ENCODE measurements at places on chromosomes 7 and 10.
A peak's percentile ranks its signal among the peaks of the same experiment; 100 is the strongest.

GRCh38 chr10:13340068-13340467, 8.0 kb downstream of the SEPHS1 start:
- no peak for DNase-seq

DNA sequence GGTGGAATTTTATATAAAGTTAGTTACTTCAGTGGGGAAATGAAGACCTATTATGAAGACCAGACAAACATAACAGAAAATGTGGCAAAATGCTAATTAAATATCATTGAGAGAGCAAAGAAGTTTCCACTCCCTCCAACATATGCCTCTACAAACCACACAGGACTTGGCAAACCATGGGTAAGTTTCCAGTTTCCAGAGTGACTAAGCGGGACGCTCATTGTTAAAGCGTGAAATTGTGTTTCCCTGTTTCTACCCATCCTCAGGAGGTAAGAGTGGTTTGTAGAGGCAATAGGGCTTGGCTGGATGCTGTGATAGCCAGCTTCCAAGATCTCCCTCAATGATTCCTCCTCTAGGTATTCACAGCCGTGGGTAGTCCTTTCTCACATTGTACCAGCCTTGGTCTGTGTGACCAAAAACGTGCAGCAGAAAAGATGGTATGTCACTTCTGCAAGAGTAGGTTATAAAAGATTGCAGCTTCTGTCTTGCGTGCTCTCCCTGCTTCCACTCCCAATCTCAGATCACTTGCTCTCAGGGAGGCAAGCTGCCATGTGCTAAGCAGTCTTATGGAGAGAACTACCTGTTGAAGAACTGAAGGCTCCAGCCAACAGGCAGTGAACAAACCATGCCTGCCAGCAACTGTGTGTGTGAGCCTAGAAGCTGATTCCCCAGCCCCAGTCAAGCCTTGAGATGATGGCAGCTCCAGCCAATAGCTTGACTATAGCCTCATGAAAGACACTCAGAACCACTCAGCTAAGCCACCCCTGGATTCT, 35.7 kb downstream of the CBX3 start:
- DNase-seq, result no peak

DNA sequence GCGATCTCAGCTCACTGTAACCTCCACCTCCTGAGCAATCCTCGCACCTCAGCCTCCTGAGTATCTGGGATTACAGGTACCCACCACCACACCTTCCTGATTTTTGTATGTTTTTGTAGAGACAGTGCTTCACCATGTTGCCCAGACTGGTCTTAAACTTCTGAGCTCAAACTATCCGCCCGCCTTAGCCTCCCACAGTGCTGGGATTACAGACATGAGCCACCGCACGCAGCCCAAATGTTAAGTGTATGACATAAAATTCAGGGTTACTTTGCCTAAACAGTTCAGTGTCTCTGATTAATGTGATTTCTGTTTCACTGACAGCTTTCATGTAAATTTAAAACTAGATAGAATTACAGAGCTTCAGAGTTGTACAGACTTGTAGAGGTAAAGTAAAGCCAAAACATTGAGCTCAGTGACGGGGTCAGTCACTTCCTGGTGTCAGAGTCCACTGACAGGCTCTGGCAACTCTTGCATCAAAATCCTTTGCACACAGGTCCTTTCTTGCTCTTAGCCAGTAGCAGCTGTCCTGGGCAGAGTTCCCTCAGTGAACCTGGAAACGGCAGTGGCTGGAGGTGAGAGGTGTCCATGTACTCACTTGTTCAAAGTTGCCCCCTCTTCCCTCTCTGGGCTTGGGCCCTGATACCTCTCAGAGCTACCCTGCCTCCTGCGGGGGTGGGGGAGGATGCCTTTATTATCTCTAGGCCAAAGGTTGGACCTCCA, 33.7 kb downstream of the MGMT start:
- DNase-seq, result no peak

DNA sequence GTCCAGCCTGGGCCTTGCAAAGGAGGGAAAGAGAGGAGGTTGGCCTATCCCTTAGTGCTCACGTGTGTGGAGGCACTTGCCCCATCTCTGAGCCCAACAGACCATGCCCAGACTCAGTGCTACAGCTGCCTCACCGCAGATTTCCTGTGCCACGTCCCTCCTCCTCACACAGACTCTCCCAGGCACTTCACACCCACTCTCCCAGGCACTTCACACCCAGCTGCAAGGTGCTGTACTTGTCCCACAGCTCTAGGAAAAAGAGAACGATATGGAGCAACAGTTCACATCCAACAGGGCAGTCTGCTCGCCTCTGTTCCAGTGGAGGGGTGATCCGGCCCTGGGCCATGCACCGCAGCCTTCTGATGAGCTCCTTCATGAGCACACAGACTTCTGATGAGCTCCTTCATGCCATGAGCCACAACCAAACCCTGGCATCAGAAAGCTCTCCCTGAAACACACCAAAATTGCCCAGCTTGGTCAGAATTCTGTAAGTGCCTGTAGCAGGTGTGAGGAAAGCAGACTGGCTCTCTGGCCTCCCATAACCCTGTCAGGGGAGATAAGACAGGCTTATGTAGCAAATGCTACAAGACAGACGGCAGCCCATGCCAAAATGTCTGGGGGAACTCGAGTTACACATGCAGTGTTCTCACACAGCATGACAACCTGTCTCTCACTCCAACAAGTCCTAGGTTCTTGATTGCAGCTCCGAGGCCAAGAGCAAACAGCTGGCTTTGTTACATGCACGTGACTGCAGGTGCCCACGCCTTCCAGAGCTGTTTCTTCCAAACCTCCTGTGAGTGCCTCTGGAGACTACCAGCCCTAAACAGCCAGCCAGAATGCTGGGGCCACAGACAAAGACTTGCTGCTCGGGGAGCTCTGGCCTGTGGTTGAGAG, 348.5 kb downstream of the GRID1 start:
- no peak for DNase-seq

GRCh38 chr7:99624484-99624883, 7.7 kb downstream of the ZSCAN25 start:
- DNase-seq, result peak; percentile 39

GRCh38 chr10:13485623-13486022, 43.2 kb downstream of the BEND7 start:
- DNase-seq, result no peak

- no peak for DNase-seq
Measured at GRCh38 chr7:47401611-47402570, 180.0 kb downstream of the TNS3 start.

GRCh38 chr7:134318443-134318842, 1.7 kb upstream of the SLC35B4 start:
- no peak for DNase-seq

DNA sequence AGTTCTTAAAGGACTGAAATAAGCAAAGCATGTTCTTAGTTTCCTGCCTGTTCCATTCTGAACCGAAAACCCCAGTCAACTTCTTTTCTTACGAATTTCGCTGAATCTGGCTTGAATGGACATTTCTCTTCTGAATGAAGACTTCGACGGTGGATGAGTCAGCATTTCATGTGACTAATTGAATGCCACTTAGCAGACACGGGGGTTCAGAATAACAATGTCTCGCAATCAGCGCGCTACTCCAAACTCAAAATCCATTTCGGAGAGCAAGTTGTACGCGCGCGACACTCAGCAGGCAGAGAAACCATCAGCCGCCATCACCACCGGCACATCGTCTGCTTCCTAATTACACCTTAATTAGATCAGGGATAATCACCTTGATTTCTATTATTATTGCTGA, 239.0 kb upstream of the KLF6 start:
- DNase-seq, result no peak

DNA sequence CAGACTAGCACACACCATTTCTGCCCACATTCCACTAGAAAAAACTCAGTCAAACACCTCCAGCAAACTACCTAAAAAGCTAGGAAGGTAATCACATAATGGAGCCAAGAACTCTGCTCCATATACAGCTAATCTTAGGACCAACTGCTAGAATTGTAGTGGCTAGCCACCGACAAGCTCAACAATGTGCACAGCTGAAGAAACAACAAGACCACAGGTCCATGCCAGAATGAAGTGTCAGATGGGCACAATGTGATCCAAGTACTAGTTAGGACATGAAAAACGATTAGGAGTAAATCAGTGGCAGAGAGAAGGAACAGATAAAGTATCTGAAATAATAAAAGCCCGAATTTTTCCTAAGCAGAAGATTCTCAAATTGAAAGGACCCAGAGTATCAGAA, 38.6 kb downstream of the TMEM106B start:
- DNase-seq, result no peak

- DNase-seq, result no peak
Measured at GRCh38 chr10:32882076-32882475, 76.0 kb downstream of the ITGB1 start.

- DNase-seq, result no peak
Measured at GRCh38 chr10:5764422-5765297, 48.6 kb downstream of the GDI2 start.

DNA sequence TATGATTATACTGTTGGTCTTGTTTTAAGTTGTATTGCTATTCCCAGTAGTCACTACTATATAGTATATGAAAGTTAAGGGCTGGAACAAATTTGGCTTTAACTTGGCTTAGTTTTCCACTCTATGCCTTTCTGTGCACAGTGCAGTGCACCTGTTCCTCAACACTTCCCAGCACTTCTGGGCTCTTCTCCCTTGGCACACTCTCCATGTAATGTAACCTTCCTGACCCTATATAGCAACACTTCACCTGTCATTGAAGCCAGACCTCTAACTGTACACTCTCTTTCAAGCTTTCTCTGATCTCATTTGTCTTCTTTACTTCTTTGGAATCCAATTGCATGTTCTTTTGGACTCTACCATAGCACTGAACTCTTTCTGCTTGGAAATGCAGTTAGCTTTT, 83.9 kb upstream of the SMIM30 start:
- DNase-seq, result no peak

DNA sequence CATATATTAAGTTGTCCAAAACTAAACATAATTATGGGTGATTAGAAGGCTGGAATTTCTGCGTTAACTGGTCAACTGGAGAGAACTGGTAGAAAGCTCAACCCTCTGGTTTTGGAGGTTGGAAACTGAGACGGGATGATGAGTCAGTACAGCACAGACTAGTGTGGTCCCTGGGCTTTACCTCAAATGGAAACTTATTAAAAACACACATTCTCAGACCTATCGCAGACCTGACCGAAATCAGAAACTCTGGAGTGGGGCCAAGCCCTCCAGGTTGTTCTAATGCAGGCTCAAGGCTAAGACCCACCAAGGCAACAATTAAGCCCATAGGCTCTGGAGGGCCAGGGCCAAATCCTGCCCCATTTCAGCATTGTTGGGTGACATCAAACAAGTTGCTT, 136.9 kb downstream of the KCNMA1 start:
- DNase-seq, result no peak

- DNase-seq, result no peak
Measured at GRCh38 chr7:8255680-8256655, 6.0 kb downstream of the ICA1 start.

DNA sequence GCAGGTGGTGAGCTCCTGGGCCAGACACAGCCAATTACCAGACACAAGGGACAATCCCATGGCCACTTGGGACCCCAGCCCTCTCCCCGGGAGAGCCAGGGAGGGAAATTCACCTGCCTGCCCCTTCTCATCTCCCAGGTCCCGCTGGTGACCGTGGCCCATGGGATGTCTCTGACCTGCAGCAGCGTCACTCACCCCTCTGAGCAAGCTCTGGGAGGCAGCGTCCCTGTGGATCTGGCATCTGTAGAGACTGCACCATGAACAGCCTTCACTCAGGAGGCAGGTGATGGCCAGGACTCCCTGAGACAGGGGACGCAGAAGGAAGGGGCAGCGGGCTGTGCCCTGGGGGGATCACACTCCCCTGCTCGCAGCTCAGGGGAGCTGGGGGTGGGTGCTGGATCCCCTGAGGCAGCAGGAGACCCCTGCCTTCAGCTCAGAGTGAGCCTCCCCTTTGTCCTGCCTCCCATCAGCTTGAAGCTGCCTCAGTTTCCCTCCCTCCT, 90.8 kb downstream of the FOXL3 start:
- no peak for DNase-seq

DNA sequence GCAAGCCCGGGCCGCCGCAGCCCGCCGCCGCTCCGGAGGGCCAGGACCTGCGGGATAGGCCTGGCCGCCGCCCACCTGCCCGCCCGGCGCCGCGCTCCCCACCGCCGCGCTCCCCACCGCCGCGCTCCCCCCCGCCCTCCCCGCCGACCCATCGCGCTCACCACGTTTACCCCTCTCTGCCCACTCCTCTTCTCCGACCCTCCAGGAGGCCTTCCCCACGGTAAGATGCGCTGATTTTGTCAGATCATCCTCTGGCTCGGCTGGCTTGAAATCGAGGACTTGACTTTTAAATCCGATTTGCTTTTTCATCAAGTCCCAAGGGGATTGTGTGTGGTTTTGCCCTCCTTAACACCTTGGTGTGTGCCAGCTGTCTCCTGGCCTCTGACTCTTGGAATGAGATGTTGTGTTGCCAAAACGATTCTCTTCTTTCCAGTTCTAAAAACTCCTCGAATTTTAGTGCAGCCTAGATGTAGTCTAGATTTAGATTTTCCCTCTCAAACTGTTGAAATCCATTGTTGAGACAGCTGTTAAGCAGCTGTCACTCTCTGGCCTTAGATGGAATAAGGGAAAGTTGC, 738 bp downstream of the POM121 start:
- DNase-seq, result no peak

- DNase-seq, result no peak
Measured at GRCh38 chr10:47224546-47225218, 75.3 kb upstream of the GDF10 start.

- peak; percentile 37 for DNase-seq
Measured at GRCh38 chr7:156892081-156892800, 742 bp downstream of the LMBR1 start.

- DNase-seq, result no peak
Measured at GRCh38 chr10:85036661-85037060, 708.3 kb downstream of the CCSER2 start.

GRCh38 chr7:11615174-11615573, 216.8 kb downstream of the THSD7A start:
- DNase-seq, result no peak

DNA sequence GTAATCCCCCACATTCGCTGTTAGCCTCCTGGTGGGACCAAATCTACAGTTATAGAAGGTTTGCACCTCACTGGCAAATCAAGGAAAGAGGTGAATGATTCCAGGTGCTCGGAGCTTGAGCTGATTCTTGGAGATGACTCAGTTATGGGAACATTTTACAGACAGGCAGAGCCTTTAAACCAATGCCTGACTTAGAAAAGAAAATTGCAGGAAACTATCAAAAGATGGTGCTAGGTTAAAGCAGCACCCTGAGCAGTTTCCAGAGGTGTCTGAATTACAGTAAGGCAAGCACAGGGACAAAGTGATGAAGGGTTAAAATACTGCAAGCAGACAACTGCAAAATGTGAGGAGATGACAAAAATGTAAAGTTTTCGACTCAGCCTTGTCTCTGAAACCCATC, 2.9 kb downstream of the LRRTM3 start:
- DNase-seq, result no peak

DNA sequence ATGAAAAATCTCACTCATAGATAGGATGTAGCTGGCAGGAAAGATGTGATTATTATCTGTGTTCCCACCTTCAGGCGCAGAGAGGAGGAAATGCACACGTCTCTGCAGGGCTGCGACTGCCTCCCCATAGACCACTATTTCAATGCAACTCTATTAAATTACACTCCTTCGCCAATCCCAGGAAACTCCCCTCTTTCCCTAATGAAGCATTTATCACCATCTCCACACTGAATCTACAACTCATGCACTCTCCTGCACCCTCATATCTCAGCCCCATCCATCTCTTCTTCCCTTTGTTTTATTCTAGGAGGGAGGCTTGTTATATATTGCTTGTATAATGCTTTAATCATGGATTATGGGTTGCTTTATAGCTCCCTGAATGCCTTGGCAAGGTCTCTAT, 101.8 kb upstream of the RELN start:
- DNase-seq, result no peak

Measured in stimulated activated CD8-positive, alpha-beta memory T cell treated with anti-CD3 and anti-CD28 coated beads, Interleukin-4, amount 100 ng/mL, for 1 hour (primary cell).